ENCODE measurements at places on chromosomes 7 and 10. TPM values are rescaled to one million over a fixed set of nuclear protein-coding genes. Genes with fewer than 3 reads are reported as not detected.

GRCh38 chr10:3054851-3055199 is 12.5 kb upstream of the PFKP start:
- no peak for DNase-seq

- no peak for DNase-seq
Observed at GRCh38 chr7:102425639-102426267, 7.6 kb upstream of the ORAI2 start.

The SFTPA1 gene
- not detected for total RNA-seq

The CCL24 gene
- not detected for total RNA-seq

DNA sequence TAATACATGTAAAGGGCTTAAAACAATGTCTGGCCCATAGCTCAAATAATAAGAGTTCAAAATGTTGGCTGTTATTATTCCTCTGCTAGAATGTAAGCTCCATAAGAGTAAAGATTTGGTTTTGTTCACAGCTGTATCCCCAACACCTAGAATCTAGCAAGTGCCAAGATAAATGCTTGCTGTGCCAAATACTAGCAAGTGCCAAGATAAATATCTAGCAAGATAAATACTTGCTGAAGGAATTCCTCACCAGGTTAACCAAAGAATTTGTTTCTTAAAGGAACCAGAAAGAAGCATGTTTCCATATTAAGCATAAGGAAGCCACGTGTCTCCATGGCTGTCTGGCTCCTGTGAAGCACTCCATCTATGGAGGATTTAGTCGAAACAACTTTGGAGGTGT is 235.2 kb upstream of the SP4 start:
- DNase-seq, result no peak

The MMRN2 gene
- not detected for total RNA-seq

The CPN1 gene
- total RNA-seq, result not detected

- DNase-seq, result no peak
Observed at GRCh38 chr10:84727398-84727797, 399.0 kb downstream of the CCSER2 start.

- DNase-seq, result no peak
Observed at GRCh38 chr10:44742248-44742647, 168.9 kb upstream of the TMEM72 start.

- DNase-seq, result no peak
Observed at GRCh38 chr7:130655286-130655685, 13.3 kb downstream of the COPG2 start.

Measured in A673 (cell line).